Activated CD8-positive, alpha-beta T cell treated with anti-CD3 and anti-CD28 coated beads for 36 hours (primary cell): ENCODE measurements at places on chromosomes 1 and 21. TPM values are rescaled to one million over a fixed set of nuclear protein-coding genes. Genes with fewer than 3 reads are reported as not detected.

Gene ADGRB2
- 0.56 TPM for total RNA-seq

Gene KCNA2
- total RNA-seq, result 0.02 TPM

DNA sequence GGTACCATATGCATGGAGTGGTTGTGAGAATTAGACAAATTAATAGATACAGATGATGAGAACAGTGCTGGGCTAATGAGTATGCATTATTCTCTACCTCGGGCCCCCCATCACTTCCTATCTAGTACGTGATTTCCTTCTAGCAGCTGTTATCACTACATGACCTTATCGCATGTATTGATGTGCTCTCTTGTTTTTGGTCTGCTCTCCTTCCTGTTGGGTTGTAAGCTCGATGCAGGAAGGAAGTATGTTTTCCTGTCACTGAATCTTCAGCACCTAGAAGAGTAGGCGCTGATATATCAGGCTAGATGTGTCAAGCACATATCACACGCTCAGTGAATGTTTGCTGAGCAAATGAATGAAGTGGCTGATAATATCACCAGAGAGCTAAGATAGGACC is 43.9 kb upstream of the IFNAR2 start:
- H3K4me1 ChIP-seq, result peaks cover 19% of the 10 kb centered on the region
- H3K27ac ChIP-seq, result peak overlapping the region; percentile 83
- no peaks in the 10 kb centered on the region for H3K36me3 ChIP-seq
- no peaks in the 10 kb centered on the region for H3K27me3 ChIP-seq
- H3K4me3 ChIP-seq, result peak overlapping the region; percentile 7

Gene LORICRIN
- total RNA-seq, result not detected

GRCh38 chr1:202165942-202166843 is 5.8 kb upstream of the PTPN7 start:
- H3K4me1 ChIP-seq, result peaks cover 51% of the 10 kb centered on the region
- peak overlapping the region; percentile 95 for H3K4me3 ChIP-seq
- DNase-seq, result no peak

Gene BTBD8
- total RNA-seq, result 2.0 TPM

GRCh38 chr21:43361493-43362296 is 65.2 kb downstream of the SIK1 start:
- H3K27ac ChIP-seq, result peak overlapping the region; percentile 89
- H3K36me3 ChIP-seq, result peaks cover 4% of the 10 kb centered on the region
- peak overlapping the region; percentile 78 for H3K4me3 ChIP-seq
- peak; percentile 75 for DNase-seq
- no peaks in the 10 kb centered on the region for H3K27me3 ChIP-seq

DNA sequence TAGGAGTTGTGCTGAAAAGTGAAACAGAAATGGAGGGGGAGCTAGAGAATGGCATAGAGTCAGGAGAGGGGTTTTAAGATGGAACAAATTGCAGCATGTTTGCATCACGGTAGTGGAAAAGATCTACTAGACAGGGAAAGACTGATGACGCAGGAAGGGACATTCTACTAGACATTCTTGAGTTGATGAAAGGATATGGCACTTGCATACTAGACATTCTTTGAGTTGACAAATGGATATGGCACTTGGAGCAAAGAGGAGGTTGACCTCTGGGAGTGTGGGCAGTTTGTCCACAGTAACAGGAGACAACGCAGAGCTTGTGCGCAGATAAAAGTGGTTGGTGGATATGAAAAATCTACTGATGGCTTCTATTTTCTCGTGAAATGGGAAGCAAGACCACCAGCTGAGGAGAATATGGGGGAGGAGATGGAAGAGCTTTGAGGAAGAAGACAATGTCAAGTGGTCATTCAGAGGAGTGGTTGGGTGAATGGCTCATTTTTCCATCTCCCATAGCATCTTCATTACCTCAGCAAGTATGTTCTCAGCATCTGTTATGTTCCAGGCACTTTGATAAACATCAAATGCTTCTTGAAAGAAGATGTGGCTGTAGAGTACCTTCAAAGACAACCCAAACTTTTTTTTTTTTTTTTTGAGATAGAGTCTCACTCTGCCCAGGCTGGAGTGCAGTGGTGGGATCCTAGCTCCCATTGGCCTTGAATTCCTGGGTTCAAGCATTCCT is 2.4 kb upstream of the CTPS1 start:
- H3K36me3 ChIP-seq, result peaks cover 18% of the 10 kb centered on the region
- no peak for DNase-seq
- H3K27me3 ChIP-seq, result no peaks in the 10 kb centered on the region
- H3K4me3 ChIP-seq, result no peak overlapping the region
- peaks cover 31% of the 10 kb centered on the region for H3K4me1 ChIP-seq

DNA sequence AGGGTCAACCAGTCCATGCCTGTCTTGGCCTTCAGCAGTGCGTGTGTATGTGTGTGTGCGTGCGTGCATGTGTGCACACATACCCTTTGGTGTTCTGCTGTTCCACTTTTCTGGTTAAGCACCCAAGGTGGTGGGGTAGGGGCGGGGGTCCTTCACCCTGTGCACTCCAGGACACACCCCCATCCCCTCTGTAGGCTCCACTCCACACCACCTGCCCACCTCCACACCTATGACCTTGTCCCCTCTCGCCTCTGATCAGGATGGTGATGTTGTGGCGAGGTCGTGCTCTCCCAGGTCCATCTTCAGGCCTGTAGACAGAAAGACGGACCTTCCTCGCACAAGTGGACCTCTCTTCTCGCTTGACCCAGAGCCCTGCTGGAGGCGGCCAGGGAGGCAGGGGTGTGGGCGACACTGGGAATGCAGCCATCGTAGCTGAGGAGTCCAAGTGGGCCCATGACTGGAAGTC is 44.6 kb downstream of the WDR4 start:
- H3K4me3 ChIP-seq, result no peak overlapping the region
- H3K27ac ChIP-seq, result no peak overlapping the region
- H3K27me3 ChIP-seq, result no peaks in the 10 kb centered on the region
- peaks cover 34% of the 10 kb centered on the region for H3K4me1 ChIP-seq
- H3K36me3 ChIP-seq, result peaks cover 8% of the 10 kb centered on the region
- DNase-seq, result no peak
